ENCODE measurements at places on chromosomes 12 and 14. TPM values are rescaled to one million over a fixed set of nuclear protein-coding genes. Genes with fewer than 3 reads are reported as not detected.

DNA sequence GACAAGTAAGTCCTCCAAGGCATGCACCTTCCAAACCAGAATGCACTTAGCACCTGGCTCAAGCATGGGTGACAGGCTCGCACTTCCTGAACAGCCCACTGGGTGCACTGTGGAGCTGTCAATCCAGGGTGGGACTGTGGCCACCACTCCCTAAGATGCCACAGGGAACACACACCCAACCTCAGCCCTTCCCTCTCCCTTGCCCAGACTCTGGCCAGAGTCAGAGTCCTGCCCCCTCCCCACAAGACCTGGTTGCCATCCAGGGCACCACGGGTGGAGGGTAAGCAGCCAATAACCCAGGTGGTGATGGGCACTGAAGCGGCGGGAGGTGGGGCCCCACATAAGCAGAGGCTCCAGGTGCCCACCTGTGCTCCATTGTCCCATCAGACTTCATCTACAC is 160.6 kb downstream of the MYRFL start:
- H3K36me3 ChIP-seq: no peaks in the 10 kb centered on the region
- H3K27ac ChIP-seq: no peak overlapping the region
- H3K27me3 ChIP-seq: no peaks in the 10 kb centered on the region
- DNase-seq: peak; percentile 62

GRCh38 chr14:88255798-88256197 is 67.3 kb downstream of the KCNK10 start:
- H3K36me3 ChIP-seq: no peaks in the 10 kb centered on the region
- no peak for DNase-seq
- no peak overlapping the region for H3K27ac ChIP-seq
- no peak overlapping the region for H3K4me3 ChIP-seq
- no peaks in the 10 kb centered on the region for H3K27me3 ChIP-seq

DNA sequence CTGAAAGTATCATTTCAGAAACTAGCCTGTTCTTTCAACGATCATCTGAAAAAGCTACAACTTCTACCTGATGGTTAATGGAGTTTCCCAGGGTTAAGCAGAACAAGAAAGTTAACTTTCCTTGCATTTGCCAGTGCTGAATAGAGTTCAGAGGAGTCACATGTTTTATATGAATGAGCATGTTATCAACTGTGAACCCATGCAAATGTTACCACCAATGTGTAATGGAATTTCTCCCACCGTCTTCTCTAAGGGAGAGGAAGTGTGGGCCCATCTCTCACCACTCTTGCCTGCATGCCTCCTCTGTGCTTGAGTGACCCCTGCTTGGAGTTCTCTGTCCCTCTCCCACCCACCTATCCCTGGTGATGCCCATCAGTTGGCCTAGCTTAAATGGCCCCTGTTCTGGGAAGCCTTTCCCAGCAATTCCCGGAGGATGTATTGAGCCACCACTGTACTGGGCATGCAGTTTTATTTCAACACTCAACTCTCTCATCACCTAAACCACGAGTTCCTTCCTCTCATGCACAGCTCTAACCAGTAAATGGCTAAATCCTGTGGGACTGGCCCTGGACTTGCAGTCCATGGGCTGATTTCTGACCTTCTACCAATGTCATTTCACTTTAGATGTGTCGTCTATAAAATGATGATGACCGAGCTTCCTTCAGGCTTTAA is 159.8 kb downstream of the RPAP3 start:
- no peaks in the 10 kb centered on the region for H3K36me3 ChIP-seq
- no peak overlapping the region for H3K4me3 ChIP-seq
- no peaks in the 10 kb centered on the region for H3K4me1 ChIP-seq

- DNase-seq: no peak
- no peaks in the 10 kb centered on the region for H3K27me3 ChIP-seq
- peaks cover 20% of the 10 kb centered on the region for H3K4me1 ChIP-seq
- H3K27ac ChIP-seq: no peak overlapping the region
Measured at GRCh38 chr12:63888908-63889635, 44.6 kb downstream of the SRGAP1 start.

BIN2 gene
- 0.23 TPM for total RNA-seq

NGB gene
- total RNA-seq: 1.0 TPM
